Spinal cord (tissue), 10 donors: ENCODE measurements at places on chromosomes 13 and 19. TPM values are rescaled to one million over a fixed set of nuclear protein-coding genes. Genes with fewer than 3 reads are reported as not detected.
A peak's percentile ranks its signal among the peaks of the same experiment; 100 is the strongest.

The TJP3 gene
- total RNA-seq = 0.30 TPM

The LIM2 gene
- total RNA-seq = not detected

The CD37 gene
- total RNA-seq = 10.5 TPM

DNA sequence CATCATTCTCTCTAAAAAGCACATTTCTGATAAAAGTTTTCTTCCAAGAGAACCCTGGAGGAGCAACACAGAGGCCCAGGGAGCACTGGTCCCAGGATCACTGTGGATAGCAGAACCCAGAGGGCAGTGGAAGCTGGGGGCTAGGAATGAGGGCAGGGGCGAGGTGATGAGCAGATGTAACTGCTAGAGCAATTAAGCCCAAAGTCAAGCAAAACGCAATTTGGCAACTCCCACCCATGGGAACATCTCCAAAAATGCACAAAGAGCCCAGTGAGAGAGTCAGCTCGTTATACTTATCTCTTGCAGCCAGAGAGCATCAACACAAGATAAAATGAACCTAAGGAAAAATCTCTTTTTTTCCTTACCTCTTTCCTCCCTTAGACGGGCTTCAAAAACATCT lies 284.2 kb downstream of the TBC1D4 start:
- DNase-seq = peak; percentile 32

DNA sequence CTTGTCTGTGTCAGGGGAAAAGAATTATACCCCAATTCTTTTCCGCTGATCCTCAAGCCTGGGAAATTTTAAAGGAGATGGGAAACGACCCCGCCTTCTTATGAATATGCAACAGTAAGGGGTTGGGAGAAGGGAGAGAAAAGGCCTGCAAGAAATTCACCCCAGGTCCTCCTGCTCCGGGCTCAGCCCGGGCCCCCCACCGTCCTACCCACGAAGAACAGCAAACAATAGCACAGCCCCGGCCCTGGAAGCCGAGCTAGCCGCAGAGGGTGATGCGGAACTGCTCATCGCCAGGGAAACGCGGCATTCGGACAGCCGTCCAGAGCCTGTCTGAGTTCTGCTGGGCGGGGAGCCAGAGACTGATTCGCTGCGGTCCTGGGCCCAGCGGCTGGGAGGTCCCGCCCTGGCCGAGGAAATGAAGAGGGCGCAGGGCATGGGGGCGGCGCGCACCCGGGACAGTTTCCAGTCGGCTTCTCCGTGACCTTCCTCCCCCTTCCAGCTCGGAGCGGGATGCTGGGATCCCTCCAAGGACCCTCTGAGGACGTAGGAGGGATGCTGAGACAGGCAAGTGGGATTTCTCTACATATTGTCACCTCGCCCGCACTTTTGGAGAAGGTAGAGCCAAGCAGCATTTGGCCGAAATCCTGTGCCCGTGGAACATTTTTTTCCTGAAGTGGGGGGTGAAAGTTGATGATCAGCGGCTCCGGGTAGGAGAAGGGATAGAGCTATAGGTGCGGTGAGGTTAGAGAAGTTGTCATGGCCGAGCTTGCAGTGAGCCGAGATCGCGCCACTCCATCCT lies 82.3 kb upstream of the C1QTNF9B start:
- DNase-seq = peak; percentile 70

DNA sequence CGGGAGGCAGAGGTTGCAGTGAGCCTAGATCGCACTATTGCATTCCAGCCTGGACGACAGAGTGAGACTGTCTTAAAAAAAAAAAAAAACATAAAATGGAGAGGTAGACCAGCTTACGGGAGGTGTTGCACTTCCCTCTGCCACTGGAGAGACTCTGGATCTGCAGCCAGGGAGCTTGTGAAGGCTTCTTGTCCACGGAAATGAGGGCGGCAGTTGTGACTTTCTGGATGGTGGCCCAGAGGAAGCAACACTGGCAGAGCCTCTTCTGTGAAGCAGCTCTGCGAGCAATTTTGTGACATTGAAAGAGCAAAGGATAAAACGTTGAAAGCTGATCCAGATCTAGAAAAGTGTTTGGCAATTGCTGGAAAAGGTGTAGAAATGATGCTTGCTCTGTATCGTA lies 10.4 kb downstream of the SPINT2 start:
- no peak for DNase-seq
